GOT3 (cell line): ENCODE measurements at places on chromosomes 3 and 15.

- no peak for DNase-seq
These were observed 10.5 kb downstream of the MRPL46 start for GRCh38 chr15:88456733-88457132.

DNA sequence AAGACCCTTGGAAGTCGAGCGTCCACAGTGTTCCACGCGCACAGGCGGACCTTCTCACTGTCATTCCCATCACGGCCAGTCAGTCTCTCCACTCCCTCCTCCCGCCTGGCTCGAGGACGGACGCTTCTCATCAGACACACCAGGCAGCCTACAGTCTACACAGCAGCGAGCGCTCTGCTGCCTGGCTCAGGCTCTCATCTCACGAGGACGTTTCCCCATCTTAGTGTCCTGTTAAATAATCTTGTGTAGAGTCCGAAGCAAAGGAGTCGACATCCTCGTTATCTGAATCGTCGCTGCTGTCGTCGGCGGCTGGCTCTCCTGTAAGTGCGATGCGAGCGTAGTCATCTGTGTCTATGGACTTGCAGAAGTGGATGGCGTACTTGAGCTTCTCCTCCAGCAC, 12.4 kb upstream of the OCA2 start:
- DNase-seq = no peak

- no peak for DNase-seq
These were observed 144.5 kb downstream of the FBLN2 start for GRCh38 chr3:13693441-13693840.

DNA sequence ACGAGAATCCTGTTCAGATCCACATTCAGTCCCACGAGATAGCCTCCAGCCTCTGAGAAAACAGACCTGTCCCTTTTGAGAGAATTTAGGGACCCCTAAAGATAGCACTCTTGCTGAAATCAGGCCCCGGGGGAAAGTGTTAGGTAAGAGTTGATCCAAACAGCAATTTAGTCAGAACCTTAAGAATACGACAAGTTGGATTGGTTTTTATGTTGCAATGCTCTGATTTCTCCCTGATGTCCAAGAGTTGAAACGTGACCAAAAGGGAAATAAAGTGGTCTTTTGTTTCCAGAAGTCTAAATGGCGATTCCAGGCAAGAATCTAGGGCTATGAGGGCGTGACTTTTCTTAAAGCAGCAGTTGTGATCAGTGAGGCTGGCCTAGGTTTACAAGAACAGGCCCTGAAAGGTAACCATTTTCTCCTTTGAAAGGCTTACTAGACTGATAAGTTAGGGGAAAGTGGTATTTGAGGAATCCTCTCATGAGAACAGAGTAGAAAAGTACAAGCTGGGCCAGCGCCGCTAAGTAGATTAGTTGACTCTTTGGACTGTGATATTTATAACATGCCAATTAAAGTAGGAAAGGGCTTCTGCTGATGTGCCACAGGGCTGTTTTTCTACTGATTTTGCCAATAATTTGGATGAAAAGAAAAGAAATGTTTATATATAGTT, 4.9 kb downstream of the MAN2A2 start:
- no peak for DNase-seq

- DNase-seq = no peak
These were observed 81.2 kb downstream of the KLF13 start for GRCh38 chr15:31407851-31408250.

- DNase-seq = no peak
These were observed 49.7 kb downstream of the STARD5 start for GRCh38 chr15:81274255-81274654.

GRCh38 chr15:41836073-41836472, 2.6 kb upstream of the PLA2G4B start:
- no peak for DNase-seq

- DNase-seq = no peak
These were observed 457.8 kb downstream of the IL5RA start for GRCh38 chr3:2652386-2652785.

DNA sequence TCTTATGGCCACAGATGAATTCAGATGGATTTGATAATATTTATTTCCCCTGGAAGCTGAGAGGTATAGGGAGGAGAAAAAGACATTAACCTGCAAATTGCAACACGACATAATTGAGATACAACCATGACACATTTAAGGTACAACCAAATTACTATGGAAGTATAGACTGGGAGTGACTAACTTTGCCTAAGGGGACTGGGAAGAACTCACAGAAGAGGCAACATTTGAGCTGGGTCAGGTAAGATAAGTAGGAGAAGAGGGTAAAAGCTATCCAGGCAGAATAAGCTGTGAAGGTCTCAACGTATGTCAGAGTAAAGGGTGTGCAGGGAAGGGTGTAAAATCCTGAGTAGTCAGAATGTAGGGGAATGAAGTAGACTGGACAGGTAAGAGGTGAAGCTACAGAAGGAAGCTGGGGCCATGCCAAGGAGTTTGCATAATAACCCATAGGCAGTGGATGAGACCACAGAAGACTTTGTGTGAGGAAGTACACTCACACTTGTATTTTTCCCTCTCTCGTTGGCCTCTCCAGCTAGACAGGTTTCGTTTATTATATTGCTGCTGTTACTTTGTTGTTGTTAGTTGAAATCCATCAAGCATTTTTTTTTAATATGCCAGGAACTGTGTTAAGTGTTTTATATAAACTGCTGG, 28.0 kb upstream of the PTX3 start:
- no peak for DNase-seq

- no peak for DNase-seq
These were observed 91.2 kb downstream of the RGMA start for GRCh38 chr15:92997821-92998220.

DNA sequence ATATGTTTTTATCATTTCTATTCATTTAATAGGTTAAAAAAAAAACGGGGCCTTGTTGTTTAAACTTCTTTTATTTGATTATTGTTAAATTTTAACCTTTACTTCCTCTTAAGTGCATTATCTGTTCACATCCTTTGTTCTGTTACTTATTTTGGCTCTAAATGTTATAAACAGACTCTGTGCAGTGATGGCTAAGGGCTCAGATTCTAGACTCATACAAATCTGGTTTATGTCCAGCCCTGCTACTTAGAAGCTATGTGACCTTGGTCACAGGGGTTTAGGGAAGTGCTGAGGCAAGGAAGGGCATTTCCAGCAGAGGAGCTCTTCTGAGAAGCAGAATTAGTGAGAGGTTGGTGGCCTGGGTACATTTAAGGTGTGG, 55.3 kb upstream of the VILL start:
- DNase-seq = no peak

DNA sequence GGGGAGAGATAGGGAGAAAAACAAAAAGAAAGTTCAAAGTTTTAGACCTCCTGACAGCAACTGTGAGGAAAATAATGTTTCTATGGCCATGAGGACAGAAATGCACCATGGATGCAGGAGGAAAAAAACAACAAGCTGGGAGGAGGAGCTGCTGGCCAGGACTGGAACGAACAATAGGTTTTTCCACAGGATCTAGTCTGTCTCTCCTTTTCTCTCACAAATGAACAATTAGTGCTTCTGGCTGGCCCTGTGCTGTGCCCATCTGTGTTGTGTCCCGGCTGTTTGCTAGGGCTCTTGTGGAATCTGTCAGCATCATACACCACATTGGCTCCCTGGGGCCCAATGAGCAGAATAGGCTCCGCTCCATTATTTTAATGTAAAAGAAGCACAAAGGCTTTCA, 15.2 kb downstream of the GK5 start:
- DNase-seq = no peak

- no peak for DNase-seq
These were observed 3.3 kb downstream of the RHOV start for GRCh38 chr15:40870716-40871115.

GRCh38 chr3:78398401-78398800, 1358.5 kb downstream of the ROBO2 start:
- DNase-seq = no peak

GRCh38 chr3:65398953-65399352, 639.8 kb downstream of the MAGI1 start:
- DNase-seq = no peak

DNA sequence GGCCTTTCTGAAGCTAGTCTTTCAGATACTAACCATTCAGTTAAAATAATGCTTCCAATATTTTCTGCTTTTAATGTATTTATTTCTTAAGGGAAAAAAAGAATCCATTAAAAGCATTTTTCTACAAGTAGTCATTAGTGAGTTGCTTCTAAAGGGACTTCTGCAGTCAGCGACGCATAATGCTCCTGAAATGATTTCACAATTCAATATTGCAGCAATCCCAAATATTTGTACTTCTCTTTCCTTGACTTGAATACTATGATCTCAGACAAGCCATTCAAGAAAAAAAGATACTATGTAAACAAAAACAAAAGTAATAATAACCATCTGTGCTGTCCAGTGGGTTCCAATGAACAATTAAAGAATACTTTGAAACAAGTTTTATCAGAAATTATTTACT, 681.0 kb downstream of the DIPK2A start:
- no peak for DNase-seq
